ENCODE measurements at places on chromosomes 7 and 10.

- no peak for DNase-seq
Measured at GRCh38 chr7:8585591-8585990, 152.2 kb downstream of the NXPH1 start.

DNA sequence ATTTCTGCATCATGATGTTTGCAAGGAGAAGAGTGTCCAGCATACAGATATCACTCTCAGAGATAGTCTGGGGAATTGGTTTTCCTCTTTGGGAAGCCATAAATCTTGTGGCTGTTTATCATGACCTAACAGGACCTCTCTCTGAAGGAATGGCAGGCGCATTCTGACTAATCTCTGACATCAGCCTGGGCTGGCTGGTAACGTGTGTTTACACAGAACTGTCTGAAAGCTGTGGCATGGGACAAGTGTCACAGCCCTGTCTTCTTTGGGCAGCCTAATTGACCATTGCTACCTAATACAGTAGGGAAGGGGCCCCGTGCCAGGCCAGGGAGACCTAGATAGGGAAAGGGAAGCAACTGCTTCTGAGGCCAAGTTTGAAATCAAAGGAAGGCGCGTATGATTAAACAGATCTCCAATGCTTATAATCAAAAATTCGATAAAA lies 73.9 kb upstream of the CABCOCO1 start:
- no peak for DNase-seq

DNA sequence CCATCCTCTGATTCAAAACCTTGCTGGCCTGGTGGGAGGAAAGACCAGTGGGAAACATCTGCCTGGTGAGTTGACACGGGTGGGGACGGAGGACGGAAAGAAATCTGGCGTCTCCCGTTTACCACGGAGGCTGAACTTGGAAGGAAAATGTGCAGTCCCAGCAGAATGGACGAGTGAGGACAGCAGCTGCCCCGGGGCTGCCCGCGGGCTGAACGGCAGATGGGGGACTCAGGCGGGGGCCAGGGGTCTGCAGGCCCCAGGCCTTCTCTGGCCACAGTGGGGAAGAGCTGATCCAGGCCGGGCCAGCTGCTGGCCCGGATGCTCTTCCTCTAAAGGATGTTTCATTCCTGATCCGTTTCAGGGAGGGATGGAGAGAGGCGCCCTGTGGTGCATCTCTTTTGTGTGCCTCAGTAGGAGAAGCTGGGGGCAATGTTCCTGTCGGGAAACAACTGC lies 147.5 kb upstream of the CHST15 start:
- DNase-seq = no peak

- DNase-seq = no peak
Measured at GRCh38 chr7:68813551-68814080, 784.7 kb upstream of the AUTS2 start.

DNA sequence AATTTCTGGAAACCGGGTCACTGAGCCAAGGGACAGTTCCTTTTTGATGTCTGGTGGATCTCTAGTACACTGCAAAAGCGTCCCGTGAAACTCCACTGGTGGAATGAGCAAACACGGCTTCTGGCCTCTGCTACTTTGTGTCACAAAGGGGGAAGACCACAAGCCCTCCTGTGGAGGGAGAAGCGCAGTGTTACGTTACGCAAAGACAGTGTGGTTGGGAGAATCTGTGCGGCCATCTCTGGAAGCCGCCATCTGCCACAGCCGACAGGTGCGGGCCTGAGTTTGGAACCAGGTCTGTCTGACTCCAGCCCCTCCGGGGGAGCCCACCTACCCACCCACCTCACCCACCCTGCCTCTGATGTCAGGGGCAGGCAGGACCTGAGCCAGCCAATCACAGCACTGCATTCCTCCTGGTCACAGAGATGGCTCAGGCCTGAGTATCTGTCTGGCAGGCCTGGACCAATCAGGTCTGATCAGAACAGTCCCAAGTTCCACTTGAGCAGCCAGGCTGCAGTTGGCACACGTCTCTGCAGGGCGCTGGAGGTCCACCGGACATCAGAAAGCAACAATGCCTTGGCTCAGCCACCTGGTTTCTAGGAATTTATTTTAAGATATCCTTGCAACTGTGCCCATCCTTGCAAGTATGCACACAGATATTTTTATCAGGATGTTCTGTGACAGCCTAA lies 3.0 kb upstream of the CYP2W1 start:
- peak; percentile 89 for DNase-seq

DNA sequence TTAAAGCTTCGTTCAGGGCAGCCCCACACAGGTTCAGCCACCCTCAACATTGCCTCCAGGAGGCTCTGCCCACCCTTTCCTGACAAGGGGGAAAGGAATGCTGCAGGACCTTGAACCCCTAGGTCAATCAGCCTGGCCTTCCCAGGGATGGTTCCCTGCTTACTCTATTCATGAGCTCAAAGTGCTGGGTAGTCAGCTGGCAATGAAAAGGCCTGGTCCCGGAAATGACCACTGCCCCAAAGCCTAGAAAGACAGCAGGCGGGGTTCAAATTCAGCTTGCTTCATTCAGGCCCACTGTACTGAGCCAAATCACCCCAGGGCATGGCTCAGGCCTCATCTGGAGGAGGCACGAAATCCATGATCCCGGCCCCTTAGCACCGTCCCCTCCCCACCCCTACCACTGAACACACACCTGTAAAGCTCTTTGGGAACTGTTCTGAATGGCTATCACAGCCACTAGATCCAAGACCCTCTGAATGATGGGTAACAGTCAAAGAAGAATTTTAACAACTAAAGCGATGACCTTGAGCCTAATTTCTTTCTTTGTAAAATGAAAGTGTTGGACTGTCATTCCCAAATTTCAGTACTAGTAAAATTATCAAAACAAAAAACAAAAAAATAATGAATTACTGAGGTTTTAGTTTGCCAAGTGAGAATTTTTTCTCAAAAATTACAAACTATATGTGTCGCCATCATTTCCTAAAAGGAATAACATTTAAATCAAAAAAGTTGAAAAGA lies 1.0 kb downstream of the URGCP start:
- DNase-seq = peak; percentile 54

DNA sequence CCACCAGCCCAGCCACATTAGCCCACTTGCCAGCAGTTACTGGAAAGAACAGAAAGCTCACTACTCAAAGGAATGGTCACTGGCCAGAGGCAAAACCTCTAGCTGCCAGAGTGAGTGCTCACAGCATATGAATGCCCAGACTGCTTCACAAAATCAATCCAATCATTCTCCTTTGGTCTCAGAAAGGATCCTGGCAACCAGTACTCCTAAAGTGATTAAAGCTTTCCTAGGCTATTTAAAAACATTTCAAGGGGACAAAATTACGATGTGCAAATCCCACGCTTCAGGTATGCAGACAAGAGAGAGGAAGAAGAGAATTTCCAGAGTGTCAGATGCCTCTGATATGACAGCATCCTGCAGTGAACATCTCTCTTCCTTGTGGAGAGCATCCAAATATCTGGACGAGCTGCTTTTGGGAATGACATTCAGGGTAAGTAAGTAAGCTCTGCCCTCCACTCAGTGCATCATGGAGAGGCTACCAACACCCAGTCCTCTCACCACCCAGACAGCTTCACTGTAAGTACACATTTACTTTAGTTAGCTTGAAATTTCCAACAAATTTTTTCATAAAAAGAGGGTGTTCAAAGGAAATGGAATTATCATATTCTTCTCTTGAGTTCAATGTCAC lies 25.1 kb downstream of the ICA1 start:
- DNase-seq = no peak

DNA sequence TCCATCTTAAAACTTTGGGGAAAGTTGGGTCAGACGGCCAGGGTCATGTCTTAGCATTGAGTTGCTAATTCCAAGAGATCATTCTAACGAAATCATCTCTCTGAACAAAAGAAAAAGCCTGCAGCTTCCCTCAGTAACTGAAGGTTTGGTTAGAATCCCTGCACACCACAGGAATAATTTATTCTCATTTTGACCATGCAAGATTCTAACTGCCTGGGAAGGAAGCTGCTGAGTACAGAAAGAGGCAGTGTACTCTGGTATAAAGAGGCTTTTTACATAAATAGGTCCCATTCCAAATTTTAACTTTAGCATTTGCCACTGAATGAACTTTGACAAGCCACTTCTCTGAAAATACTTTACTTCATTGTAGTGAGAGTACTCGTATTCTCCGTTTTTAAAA lies 76.9 kb upstream of the RSBN1L start:
- no peak for DNase-seq

- no peak for DNase-seq
Measured at GRCh38 chr10:69466158-69466490, 14.9 kb downstream of the TSPAN15 start.

- DNase-seq = no peak
Measured at GRCh38 chr7:30166155-30166840, 31.5 kb downstream of the MTURN start.

- DNase-seq = no peak
Measured at GRCh38 chr10:93110472-93111146, 36.9 kb downstream of the CYP26A1 start.

DNA sequence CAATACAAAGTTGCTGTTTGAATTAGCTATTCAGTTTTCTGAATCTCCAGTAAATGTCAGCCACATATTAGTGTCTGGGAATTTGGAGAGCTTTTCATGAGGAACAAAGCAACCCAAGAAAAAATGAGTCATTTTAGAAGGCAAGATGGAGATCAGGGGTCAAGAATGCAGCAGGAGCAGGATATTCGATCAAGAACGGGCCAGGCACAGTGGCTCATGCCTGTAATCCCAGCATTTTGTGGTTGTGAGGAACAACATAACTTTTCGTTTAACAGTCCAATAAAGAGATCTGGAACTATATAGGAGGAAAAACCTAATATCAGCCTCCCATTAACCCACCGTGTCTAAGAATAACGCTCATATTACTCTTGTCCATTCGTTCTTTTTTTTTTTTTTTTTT lies 600.5 kb downstream of the MAGI2 start:
- no peak for DNase-seq

- DNase-seq = no peak
Measured at GRCh38 chr10:52633266-52633665, 139.3 kb downstream of the MBL2 start.

DNA sequence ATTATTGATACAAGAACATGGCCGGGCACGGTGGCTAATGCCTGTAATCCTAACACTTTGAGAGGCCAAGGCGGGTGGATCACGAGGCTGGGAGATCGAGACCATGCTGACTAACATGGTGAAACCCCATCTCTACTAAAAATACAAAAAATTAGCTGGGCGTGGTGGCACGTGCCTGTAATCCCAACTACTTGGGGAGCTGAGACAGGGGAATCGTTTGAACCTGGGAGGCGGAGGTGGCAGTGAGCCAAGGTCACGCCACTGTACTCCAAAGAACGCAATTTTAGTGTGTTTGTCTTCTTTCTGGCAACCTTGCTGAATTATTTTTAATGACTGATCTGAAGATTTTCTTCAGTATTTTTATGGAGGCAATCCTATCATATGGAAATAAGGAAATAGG lies 46.2 kb downstream of the IDE start:
- DNase-seq = no peak

GRCh38 chr10:36765782-36766414 lies 359.5 kb upstream of the ANKRD30A start:
- no peak for DNase-seq

DNA sequence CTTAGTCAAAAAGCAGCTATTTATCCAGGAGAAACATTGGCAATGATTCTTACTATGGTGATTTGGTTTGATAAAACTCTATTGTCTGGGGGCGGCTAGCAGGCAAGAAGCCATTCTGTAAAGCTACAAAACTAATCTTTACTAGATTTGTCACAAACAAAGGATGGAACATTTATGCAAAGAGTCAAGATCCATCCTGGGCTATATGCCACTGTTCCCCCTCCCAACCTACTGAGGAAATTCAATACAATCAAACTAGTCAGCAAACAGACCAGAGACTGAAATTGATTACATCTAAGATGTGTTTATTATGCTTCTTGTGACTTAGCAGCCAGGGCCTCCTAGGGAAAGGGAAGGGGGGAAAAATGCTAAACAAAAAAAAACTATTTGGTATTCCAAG lies 397.6 kb downstream of the GPAM start:
- no peak for DNase-seq

- peak; percentile 37 for DNase-seq
Measured at GRCh38 chr10:118595598-118596425, at the start of gene PRLHR. Gene PRLHR (minus strand): TSS chr10:118595648. CDS start chr10:118595244, 404 bp downstream.

- DNase-seq = no peak
Measured at GRCh38 chr10:102159051-102159597, 6.9 kb downstream of the NOLC1 start.

DNA sequence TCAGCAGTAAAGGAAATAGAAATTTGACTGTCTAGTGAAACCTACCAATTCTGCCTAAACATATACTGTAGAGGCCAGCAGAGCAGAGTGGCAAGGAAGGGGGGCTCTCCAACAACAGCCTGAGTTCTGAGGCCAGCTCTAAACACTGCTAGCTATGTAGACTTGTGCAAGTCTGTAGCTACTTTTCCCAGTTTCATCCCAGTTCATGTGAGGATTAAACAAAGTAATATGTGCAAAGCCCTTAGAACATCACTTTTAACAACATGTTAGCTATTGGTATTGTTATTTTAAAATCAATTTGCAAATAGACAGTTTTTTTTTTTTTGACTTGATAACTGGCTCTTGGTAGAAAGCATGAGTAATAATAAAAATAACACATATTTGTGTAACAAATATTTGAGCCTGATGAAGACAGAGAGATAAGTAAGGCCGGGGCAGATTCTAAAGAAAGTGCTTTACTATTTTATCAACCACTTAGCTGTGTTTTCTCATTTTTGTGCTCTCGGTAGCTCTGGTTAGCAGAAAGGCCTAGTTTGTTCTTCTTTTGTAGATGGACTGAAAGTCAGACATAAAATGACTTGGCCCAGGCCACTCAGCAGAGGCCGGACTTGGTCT lies 9.3 kb downstream of the CHST12 start:
- no peak for DNase-seq

DNA sequence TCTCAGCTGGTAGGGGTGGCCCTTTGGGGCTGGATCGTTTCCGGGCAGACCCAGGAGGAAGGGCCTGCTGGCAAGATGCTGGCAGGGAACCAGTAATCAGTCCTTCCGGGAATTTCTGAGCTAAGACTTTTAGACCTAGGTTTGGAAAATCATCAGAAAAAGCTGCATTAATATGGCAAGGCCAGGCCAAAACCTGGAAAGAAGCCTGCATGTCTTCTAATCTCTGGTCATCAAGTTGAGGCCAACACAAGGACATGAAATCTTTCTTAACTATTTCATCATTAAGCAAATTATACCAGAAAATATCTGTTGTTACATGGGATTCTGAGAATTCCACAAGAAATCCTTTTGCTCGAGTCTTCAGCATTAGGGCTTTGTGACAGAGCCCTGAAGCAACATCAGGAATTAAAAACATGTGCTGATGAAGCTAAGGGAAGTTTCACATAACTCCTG lies 19.9 kb downstream of the CPA1 start:
- DNase-seq = no peak

GRCh38 chr10:124705817-124706461 lies 38.2 kb downstream of the FAM53B start:
- DNase-seq = no peak

DNA sequence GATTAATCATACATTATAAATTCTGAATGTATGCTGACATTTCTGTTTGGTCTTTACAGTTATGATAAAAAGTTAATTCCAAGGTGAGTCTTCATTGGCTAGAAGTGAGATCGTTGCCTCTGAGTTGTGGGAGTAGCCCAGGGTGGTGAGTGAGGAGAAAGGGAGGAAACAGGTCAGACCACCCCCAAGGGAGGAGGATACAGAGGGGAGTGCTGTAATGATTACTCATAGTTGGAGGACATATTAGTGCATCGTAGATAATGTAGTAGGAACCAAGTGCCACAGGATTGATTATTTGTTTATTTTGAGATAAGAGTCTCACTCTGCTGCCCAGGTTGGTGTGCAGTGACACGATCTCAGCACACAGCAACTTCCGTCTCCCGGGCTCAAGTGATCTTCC lies 672.2 kb downstream of the INHBA start:
- DNase-seq = no peak

Measured in ACHN (cell line).